ENCODE measurements at places on chromosomes 2 and 18.

GRCh38 chr2:229521576-229521975, 192.8 kb downstream of the DNER start:
- no peak for DNase-seq

DNA sequence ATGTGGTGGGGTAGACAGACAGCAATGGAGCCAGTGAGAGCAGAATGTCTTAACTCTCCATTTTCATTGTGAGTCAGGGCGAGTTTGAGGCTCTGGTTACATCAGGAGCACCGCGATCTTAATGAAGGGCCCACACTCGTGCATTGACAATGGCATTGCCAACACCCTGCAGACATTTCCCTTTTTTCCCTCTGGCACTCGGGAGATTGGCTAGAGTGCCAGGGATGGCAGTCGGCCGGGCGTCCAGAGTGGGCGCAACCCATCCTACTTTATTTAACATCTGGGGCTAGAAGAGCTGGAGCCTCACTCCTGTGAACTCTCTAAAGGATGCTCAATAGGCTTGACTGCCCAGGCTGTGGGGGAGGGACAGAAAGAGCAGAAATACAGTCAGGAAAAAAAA, 9.7 kb downstream of the PROKR1 start:
- no peak for DNase-seq

DNA sequence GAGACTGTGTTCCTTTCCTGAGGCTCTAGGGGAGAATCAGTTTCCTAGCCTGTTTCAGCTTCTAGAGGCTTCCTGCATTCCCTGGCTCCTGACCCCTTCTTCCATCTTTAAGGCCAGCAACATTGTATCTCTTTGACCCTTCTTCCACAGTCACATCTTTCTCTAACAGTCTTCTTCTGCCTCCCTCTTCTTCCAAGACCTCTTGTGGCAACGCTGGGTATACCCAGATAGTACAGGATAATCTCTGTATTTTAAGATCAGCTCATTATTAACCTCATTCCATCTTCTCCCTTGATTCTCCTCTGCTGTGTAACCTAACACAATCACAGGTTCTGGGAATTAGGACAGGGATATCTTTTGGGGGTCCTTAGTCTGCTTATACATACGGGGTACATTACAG, 8.9 kb upstream of the MYL12A start:
- no peak for DNase-seq

GRCh38 chr18:51100385-51101120, 70.5 kb downstream of the SMAD4 start:
- DNase-seq: no peak

- peak; percentile 69 for DNase-seq
Measured at GRCh38 chr2:240205348-240205747, 64.9 kb upstream of the OTOS start.

DNA sequence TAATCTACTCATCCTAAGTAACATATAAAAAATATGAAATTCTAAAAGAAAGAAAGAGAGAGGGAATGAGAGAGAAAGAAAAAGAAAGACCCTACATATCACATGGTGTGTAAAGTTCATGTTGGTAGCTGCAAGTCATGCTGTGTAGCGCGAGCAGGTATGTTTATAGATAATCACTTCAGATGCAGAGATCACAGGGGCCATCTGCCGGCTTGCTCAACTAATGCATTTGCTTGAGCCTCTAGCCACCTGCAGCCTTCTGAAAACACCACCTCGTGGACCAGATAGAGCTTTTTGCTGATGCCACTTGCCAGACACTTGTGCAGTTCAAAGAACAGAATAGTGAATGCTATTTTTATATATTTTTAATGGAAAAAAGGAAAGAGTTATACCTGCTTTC, 37.6 kb downstream of the CDH7 start:
- peak; percentile 10 for DNase-seq

- DNase-seq: no peak
Measured at GRCh38 chr2:56531668-56532420, 348.1 kb downstream of the CCDC85A start.

- DNase-seq: no peak
Measured at GRCh38 chr2:113112441-113112840, 15.0 kb upstream of the IL1RN start.

DNA sequence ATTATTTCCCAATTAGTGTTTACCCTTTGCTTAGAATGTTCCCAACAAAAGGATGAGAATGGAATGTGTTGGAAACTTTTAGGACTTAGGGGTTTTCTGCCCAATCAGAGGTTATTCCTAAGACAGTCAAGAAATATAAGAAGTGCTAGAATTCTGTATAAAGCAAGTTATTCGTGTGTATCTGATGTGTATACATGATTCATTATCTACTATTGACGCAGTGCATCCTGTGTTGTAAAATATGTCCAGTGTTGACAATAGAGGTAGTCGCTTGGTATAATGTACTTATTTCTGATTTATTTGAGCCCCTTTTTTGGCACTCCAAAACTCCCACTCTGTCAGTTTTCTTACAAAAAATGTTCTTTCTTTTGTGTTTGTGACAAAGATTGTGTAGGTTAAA, 881 bp downstream of the PIKFYVE start:
- no peak for DNase-seq

DNA sequence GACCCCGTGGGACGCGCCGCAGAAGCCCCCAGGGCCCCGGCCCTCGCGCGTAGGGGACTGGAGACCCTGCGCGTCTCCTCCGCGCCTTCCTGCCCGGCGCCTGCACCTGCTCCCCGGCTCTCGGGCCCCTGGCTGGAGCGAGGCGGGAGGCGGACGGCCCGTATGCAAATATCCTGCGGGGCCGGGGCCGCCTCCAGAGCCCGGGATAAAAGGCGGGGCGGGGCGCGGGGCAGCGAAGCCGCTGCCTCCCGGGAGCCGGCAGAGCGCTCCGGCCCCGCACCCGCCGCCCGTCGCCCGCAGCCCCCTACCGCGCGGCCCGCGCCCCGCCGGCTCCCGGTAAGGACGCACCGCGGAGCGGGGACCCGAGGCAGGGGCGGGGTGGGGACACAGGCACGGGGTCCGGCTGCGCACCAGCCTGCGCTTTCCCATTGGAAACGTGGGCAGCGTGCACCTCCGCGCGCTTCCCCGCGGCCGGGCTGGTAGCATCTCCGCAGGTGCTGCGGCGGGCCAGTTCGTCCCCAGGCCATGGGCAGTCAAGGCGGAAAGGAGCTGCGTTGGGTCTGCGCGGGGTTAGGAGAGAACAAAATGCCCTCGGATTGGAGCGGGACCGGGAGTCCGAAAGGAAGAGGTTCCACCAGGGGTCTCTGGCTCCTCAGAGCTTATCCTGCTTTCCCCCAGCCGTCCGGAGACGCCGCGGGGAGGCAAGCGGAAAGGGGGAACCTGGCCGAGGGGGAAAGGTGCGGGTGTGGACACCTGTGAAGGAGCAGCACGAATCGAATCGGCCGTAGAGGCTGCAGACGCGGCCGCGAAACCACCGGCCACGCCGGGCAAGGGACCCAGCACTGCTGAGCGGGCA, at the start of gene ATP6V1C2:
Gene ATP6V1C2, plus strand, starts transcription at position 235 of the 856 bp plus-strand sequence. CDS start 1,220 bp downstream, outside the sequence.
- peak; percentile 66 for DNase-seq

- DNase-seq: peak; percentile 83
Measured at GRCh38 chr2:64876137-64876647, 113.0 kb upstream of the SLC1A4 start.

Data from urothelium cell line (cell line).